ENCODE measurements at places on chromosomes 2 and 18.

GRCh38 chr2:168998609-168999211 lies 32.4 kb downstream of the ABCB11 start:
- no peak for DNase-seq

DNA sequence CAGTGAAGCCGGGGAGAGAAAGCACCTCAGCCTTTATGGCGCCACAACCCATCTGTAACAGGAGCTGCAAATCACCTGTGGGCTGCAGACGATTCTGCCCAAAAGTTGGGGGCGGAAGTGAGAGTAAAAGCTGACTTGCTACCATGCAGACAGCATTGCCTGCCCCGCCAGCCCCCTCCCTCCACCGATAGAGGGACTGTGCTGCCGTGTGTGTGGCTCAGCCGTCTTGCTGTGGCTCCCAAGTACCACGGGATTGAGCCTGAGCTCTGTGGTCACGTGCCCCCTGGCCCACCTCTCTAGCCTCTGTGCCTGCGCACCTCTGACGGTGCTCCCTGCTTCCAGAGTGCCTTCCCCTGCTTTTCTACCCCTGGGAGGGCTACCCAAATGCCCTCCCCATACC lies 79.6 kb downstream of the GLI2 start:
- no peak for DNase-seq

DNA sequence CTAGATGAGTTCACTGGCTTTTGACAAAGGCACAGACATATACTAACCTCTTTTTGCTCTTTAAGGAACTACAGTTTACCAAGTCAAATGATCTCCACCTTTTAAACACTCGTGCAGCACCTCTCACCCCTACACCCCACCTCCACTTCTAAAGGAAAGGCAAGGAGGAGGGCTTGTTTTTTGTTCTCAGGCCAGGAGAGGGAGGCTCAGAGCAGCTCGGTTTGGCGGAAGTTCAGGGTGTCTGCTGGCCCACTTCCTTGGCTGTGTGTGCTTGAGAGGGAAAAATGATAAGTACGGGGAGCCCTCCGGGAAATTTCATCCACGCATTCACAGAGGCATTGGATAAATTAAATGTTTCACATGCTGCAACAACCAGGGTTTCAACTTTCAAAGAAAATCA lies 667.9 kb downstream of the BCL11A start:
- no peak for DNase-seq

GRCh38 chr18:825891-826585 lies 14.0 kb upstream of the YES1 start:
- DNase-seq = no peak

GRCh38 chr18:8928847-8929780 lies 173.4 kb upstream of the NDUFV2 start:
- DNase-seq = no peak

GRCh38 chr2:80148906-80149305 lies 155.6 kb downstream of the LRRTM1 start:
- no peak for DNase-seq

DNA sequence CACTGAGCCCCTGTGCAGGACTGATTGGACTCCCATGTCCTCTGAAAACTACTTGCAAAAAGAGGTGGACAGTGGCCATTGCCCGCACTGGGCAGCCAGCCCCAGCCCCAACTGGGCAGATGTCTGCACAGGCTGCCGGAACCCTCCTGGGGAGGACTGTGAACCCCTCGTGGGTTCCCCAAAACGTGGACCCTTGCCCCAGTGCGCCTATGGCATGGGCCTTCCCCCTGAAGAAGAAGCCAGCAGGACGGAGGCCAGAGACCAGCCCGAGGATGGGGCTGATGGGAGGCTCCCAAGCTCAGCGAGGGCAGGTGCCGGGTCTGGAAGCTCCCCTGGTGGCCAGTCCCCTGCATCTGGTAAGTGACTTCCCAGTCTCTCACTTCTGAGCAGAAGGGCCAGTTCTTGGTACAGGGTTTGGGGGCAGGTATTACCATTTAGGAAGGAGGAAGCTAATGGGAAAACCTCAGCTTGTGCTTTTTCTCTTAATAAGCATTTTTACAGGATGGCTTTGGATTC lies 44.1 kb downstream of the TNFRSF11A start:
- DNase-seq = no peak

DNA sequence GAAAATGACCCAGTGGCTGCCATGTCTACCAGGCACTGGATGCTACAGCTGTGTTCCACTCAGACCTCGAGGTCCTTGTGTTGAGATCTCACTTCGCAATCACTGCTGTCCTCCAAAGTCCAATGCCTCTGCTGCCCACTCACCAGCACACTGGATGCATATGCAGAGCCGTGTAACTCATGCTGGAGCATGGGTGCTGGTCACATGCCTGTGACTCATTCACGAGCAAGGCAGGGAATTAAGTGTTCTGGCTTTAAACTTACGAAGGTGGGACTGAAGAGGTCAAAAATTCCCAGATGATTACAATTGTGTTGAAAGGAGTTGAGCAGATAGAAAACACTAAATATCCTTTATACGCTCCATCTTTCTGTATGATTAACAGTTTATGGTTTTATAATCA lies 417.5 kb downstream of the NUP35 start:
- peak; percentile 26 for DNase-seq

GRCh38 chr18:39318462-39318861 lies 1752.9 kb upstream of the CELF4 start:
- no peak for DNase-seq

- DNase-seq = no peak
Measured at GRCh38 chr2:226608451-226608850, 191.2 kb downstream of the IRS1 start.

Data from ACHN (cell line).